ENCODE measurements at places on chromosomes 7 and 10.

- no peak for DNase-seq
These were observed 49.7 kb downstream of the FAM241B start for GRCh38 chr10:69679736-69680135.

DNA sequence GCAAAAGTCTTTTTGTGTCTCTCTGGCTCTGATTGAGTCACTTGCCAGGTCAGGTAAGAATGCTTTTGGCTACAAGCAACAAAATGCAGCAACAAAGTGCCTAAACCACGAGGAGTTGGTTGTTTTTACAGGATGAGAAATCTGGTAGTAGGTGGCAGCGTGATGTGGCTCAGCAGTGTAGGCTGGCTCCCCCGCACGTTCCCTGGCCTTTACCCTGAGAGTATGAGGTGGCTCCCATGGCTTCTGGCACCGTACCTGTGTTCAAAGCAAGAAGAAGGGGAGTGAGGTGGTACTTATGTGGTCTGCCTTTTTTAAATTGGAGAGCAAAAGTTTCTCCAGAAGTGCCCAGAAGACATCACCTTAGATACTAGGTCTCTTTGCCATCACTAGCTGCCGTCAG, 11.7 kb downstream of the PRKRIP1 start:
- DNase-seq, result no peak

- no peak for DNase-seq
These were observed 117.9 kb upstream of the COL1A2 start for GRCh38 chr7:94276795-94277194.

DNA sequence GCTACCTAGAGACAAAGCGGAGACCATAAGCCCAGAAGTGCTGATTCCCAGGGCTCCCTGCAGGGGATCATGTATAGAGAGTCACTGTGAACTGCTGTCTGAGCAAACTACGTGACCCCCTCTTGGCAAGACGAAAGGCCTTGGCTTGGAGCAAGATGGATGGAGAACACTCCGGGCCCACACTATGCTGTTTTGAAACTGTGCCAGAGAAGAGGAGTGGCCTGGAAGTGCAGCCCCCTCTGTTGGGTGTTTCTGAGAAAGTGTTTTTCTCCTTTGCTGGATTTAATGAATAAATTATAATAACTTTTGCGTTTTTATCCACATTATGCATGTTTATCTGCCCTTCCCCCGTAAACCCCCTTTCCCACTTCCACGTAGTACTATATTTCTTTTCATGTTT, 639.3 kb upstream of the GALNT17 start:
- no peak for DNase-seq

- no peak for DNase-seq
These were observed 342.7 kb upstream of the KLF6 start for GRCh38 chr10:4127518-4128315.

DNA sequence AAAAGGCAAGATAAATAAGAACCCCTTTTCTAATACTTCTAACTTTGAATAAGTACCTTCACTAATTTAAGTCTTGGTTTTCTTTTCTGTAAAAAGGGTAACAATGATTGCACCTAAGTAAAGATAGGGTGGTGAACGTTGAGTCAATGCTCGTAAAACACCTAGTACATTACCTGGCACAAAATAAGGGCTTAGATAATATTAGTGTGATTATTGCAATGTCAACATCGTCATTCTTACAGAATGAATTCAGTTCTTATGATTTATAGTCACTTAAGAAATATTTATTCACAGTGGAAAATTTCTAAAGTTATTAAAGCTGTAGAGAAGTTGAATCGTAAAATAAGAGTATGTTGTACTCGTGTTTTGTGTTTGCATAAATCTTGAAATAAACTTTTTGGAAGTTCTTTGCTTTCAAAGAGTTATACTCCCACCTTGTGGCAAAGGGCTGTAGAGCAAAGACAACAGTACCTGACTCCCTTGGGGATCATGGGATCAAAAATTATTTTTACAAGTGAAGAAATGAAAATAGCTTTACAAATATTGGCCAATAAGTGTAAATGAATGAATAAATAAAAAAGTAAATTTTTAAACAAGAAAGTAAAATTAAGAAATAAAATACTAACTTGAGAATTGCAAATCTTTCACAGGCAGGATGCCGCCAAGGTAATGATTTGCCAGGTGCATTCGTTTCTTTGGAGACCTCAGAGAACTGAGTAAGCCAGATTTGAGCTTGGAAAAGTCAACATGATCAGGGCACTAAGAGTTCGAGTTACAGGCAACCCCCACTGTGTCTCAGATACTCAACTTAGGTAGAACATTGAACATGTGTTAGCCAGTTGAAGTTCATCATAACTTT, 285.8 kb upstream of the CACNA2D1 start:
- DNase-seq, result no peak

GRCh38 chr10:14158575-14158974, 172.1 kb downstream of the FRMD4A start:
- no peak for DNase-seq

DNA sequence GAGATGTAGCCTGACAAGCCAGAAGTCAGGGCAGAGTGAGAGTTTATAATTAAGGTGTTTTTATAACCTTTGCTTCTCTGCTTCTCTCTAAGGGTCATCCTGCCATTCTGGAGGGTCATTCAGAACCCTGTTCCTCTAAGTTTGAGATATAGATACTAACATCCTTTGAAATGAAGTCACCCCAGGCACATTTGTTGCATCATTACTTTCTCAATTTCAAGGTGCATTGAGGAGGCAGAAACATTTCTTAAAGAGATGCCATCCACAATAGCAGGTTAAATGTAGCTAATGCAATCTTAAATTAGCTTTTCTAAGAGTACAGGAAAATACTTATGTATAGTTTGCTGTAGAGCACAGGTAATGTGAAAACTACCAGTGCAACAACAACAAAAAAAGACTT, 106.4 kb downstream of the LRRC4 start:
- no peak for DNase-seq

DNA sequence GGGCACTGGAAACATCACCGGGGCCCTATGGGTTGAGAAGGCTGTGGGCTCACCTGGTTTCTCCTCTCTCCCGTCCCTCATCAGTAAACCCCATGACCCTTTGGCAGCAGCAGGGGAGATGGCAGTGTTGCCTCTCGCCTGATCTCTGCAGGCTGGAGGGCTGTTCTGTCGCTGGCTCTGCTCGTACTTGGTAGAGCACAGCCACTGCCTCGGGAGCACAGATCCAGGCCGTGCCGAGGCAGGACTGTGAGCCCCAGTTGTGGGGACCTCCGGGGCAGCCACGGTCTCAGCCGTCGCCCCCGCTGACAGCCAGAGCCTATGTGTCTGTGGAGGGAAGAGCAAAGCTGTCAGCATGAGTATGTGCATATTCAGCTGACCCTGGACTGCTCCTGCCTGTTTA, 94.9 kb downstream of the PTPRE start:
- no peak for DNase-seq

DNA sequence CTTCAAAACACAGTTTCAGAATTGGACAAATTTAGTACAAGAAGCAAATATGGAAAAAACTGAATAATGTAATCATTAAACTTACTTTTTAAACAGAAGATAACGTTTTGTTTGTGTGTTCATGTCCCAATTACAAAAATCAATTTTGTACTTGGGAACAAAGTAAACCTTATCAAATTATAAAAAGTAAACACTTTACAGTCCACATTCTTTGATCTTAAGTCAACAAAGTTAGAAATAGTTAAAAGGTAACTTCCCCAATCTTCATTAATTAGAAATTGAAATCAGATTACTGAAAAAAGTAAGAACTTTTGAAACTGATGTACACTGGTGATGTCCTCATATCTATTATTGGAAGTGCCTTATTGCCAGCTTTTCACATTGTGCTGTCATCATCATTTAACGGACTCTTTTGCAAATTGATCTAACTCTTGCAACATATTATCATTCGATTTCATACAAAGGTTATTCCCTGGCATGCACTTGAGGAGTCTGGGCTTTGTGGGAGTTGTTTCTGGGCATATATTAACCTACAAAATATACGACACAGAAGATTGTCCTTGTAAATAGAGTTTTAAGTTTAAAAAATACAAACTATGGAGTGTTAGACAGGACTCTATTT, 15.1 kb upstream of the CYP2E1 start:
- no peak for DNase-seq

GRCh38 chr7:22204312-22204711, 152.6 kb downstream of the RAPGEF5 start:
- no peak for DNase-seq

DNA sequence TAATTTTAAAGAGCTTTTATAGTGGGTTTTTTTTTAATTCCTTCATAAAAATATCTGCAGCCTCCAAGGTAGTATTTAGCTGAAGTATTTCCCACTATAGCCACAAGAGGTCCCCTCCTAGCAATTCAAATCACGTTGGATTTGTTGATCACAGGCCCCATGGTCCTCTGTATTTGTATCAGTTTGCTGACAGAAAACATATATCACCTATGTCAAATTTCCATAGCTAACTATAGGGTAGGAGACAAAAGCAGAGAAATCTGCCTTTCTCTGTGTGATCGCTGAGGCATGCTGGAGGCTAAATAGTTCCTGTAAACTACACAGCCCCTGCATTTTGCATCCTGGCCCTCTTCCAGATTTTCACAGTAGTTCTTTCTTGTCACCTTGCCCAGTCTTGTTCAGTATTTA, 1.7 kb upstream of the CTNNA3 start:
- no peak for DNase-seq

DNA sequence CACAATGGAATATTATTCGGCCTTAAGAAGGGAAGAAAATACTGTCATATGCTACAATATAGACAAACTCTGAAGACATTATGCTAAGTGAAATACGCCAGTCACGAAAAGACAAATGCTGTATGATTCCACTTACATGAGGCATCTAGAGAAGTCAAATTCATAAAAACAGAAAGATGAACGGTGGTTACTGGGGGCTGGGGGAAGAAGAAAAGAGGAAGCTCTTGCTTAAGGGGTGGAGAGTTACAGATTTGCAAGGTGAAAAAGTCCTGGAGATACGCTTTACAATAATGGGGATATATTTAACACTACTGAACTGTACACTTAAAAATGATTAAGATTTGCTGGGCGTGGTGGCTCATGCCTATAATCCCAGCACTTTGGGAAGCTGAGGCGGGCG, 49.0 kb downstream of the PSMC2 start:
- DNase-seq, result no peak

GRCh38 chr10:23325132-23325531, 19.5 kb downstream of the C10orf67 start:
- no peak for DNase-seq

DNA sequence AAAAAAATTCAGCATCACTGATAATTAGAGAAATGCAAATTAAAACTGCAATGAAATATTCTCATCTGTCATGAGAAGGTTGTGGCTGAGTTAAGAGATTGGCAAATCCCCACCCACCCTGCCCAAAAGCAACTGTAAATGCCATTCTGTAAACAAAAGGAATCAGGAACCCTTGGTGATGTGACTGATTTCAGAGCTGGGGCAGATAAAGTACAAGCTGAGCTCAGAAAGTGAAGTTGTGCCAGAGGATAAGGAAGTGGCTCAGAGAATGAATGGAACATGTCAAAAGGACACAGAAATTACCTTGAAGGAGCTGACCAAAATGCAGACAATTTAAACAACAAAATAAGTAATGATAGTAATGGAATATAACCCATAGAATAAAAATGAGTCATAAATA, 32.7 kb upstream of the ARMS2 start:
- DNase-seq, result no peak

GRCh38 chr10:124436191-124436638, 13.6 kb downstream of the NKX1-2 start:
- no peak for DNase-seq

DNA sequence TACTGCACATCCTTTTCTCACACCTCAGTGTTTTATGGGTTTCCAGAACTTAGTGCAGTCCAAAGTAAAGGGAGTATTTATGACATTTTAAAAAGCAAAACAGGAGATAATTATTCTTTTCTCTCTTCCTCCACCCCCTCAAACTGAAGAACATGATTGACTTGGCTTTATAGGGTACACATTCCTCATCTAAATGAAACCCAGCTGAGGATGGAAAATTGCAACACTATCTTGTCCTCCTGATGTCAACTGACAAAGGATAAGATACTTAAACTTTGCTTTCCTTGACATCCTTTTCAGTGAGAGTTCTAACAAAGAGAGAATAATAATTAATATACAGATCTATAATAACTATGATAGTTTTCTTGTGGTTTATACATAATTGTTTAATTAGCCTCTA, 299.1 kb downstream of the BBS9 start:
- no peak for DNase-seq

DNA sequence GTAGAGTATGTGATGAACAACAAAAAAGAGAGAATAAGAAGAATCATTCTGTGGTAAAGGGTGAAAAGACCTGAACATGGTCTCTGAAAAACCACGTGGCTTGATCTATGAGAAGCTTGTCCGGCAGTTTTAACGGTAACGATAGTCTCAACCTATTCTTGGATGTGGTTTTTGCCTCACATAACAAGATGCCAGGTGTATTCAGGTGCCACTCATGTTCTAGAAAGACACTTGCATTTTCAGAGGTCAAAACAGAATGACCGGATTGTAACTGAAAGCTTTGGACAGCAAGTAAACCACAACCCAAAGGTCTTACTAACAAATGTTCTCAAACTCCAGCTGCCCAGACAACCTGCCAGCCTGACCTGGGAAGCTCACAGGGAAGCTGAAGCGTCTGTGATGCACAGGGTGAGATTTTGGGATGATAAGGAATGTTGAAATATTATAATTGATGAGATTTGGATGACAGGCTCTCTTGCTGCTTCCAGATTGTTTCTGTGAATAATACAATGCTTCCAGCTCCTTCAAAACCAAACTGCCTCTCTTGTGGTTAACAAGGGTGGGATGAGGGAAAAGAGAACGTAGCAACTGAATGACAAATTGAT, 137.4 kb upstream of the GRB10 start:
- no peak for DNase-seq

DNA sequence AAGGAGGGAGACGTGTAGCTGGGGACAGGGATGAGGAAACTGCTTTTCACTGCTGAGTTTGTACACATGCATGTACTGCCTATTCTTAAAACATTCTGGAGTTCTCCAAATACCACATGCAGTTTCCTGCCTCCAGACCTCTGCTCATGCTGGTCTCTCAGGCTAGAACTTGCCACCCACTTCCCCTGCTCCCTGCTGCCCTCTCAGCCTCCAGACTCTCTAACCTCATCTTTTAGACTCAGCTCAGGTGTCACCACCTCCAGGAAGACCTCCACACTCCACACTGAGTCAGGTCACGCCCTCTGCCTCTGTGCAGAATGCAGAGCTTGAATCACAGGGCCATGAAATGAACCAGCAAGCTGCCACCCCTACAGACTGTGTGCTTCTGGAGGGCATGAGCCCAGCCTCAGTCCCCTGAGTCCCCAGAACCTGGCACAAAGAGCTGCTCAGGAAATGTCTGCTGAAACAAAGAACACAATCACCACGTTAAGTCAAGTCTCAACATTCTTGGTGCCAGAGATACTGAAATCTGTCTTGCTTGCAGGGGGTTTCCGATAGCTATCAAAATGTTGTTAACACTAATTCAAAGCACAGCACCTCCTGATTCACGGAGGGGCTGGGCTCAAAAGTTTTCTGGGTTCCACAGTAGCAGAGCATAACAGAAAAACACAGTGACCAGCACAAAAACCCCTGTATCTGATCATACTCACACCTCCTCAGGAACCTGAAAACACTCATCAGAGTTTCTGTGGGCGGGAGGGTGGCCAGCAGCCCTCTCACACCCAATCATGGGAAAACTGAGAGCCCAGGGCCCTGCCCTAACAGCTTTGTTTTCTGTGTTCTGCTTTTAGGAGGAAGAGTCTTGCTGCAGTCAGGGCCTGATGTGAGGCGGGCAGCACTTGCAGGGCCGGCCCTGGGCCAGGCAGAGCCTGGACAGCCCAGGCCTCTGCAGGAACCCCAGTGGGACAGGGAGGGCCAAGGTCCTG, 21.1 kb downstream of the FAM53B start:
- peak; percentile 26 for DNase-seq

GRCh38 chr10:47190802-47191450, 109.1 kb upstream of the GDF10 start:
- DNase-seq, result no peak

Data from left hindlimb (tissue), 1 donor.